Activated CD8-positive, alpha-beta T cell treated with anti-CD3 and anti-CD28 coated beads, Interleukin-2, amount 10 ng/mL, durations not matched to agents 7 days and 5 days (primary cell): ENCODE measurements at places on chromosomes 4 and X. TPM values are rescaled to one million over a fixed set of nuclear protein-coding genes. Genes with fewer than 3 reads are reported as not detected.

HOPX gene
- 63.6 TPM for total RNA-seq

CXXC4 gene
- not detected for total RNA-seq

SASH3 gene
- 303 TPM for total RNA-seq

SUPT20HL1 gene
- total RNA-seq: not detected
